ENCODE measurements at places on chromosomes 3 and 15. TPM values are rescaled to one million over a fixed set of nuclear protein-coding genes. Genes with fewer than 3 reads are reported as not detected.

GRCh38 chr3:156176048-156176447 is 55.7 kb downstream of the KCNAB1 start:
- DNase-seq: no peak

- DNase-seq: no peak
These were observed 56.5 kb downstream of the ST6GAL1 start for GRCh38 chr3:186986816-186987215.

DNA sequence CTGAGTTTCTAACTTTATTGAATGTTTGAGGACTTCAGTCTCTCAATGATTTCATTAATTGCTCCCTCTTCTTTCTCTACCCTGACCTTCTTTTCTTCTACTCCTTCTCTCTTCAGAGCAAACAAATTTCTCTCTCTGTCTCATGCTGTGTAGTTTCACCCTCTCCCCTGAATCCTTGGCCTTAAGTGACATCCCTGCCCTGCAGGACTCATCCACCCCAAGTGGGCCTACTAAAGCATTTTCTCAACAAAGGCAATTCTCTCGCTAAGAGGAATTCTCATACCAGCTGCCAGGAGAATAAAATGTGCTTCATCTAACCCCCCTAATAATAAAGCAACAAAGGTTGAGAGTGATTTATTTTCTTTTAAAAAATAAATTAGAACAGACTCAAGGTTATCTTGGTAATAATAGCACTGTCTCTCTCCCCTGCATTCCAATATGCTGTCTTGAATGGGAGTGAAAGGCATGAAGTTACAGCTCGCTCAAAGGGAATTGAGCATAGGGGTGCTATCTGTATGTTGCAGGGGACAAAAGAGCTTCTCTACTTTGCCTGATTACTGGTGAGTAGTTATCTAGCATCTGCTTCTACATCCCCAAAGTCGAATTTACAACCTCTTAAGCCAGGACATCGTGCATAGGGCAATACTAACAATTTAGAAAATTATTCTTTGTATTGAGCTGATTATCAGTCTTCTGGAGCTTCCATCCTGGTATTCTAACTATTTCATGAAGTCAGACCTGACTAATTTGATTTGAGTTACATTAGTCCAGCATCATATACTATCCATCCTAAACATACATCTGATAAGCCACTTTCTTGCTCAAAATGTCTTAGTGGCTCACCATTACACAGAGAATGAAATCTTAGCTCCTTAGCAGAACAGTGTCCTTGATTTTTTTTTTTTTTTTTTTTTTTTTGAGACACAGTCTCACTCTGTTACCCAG is 76.9 kb upstream of the DNAJC19 start:
- DNase-seq: no peak

DNA sequence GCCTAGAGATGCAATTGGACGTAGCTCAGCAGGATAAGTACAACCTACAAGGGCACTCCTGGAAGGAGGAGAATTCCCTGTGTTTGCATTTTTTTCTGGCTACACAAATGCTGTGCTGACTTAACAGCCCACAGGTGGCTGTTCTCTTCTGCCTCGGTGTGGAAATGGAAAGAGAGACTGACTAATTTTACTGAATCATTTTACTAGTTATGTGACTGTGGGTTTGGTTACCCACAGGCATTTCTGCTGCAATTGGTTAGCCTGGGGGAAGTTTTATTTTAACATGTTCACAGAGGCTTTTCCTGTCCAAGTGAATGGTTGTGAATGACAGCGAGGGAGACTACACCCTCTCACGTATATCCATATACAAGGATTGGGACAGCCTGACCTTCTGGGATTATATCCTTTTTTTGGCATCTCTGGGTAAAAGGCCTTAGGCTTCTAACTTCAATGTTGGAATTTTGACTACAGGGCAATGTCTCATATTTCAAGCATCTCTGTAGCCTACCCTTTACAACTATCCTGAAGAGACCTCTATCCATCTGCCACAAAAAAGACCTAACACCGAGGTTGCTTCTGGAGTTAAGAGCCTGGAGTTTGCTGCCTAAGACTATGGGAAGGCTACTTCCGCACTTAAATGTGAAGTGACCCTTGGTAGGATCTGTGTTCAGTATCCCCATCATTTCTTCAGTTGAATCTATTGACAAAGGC is 67.2 kb upstream of the TP63 start:
- no peak for DNase-seq

DNA sequence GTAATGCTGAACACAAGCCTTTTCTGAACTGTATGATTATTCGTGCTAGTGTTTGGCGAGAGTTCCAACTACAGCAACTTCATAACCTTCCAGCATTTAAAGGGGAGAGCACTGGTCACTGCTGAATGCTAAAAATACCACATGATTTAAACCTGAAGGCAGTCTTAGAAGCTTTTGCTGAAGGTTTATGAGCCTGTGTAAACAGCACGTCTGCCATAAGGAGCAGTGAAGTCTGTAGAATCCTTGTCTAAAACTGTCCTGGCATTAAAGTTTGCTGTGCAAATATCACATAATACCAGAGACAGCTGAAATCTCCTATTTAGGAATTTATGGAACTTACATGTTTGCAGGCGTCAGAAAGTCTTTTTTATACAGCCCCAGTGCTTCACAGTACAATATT is 5.9 kb downstream of the SATB1 start:
- no peak for DNase-seq

DNA sequence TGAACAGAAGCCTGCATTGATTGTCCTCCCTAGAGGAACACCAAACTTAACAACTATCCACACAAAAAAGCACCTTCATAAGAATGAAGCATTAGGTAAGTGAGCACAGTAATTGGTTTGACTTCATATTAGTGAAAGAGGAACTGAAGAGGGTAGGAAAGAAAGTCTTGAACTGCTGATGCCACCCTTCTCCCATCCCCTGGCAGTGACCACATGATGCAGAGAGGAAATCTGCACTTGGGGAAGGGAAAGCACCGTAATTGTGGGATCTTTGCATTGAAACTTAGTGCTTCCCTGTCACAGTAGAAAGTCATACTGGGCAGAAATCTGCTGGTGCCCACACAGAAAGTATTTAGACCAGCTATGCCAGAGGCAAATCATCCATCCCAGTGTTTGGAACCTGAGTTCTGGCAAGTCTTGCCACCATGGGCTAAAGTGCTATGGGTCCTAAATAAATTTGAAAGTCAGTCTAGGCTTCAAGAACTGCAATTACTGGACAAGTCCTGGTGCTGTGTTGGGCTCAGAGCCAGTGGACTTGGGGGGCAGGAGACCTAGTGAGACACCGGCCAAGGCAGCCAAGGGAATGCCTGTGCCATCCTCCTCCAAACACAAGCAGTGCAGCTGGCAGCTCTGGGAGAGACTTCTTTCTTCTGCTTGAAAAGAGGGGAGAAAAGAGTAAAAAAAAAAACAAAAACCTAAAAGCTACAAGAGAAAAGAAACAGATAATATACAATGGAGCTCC is 63.6 kb downstream of the SLC15A2 start:
- DNase-seq: no peak

DNA sequence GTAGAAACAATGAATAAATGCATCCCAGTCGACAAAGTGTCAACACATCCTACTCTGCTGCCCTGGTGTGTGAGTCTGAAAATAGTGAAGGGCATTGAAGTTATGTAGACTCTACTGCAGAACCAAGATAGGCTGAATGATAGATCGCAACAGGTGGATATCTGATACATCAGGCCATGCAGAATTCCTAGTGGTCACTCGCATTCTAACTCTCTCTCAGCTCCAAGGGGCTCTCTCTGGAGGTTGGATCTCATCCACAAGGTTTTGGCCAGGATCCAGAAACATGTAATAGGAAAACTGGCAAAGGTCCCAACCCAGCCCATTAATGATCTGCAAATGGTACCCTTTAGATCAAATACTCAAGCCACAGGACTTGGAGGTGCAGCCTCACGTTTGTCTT is 514.1 kb downstream of the MAGI1 start:
- DNase-seq: no peak

The WDR72 gene
- 0.05 TPM for polyA plus RNA-seq

The HGD gene
- polyA plus RNA-seq: 0.07 TPM

The RFC4 gene
- 10.0 TPM for polyA plus RNA-seq

The CCDC71 gene
- polyA plus RNA-seq: 12.0 TPM

The SKIL gene
- 9.6 TPM for polyA plus RNA-seq

The SLC12A1 gene
- not detected for polyA plus RNA-seq

The ECE2 gene
- 2.6 TPM for polyA plus RNA-seq

All from right cardiac atrium (tissue), 5 donors.